ENCODE measurements at places on chromosomes 3 and 15. TPM values are rescaled to one million over a fixed set of nuclear protein-coding genes. Genes with fewer than 3 reads are reported as not detected.

DUOXA1 gene
- 0.73 TPM for total RNA-seq

GAP43 gene
- 2.6 TPM for total RNA-seq

LYZL4 gene
- not detected for total RNA-seq

GOLGA6L7 gene
- not detected for total RNA-seq

GRCh38 chr3:43785551-43785950 is 94.8 kb downstream of the ABHD5 start:
- no peak for DNase-seq

- DNase-seq = no peak
Measured at GRCh38 chr3:195609229-195609628, 25.5 kb upstream of the APOD start.

DNA sequence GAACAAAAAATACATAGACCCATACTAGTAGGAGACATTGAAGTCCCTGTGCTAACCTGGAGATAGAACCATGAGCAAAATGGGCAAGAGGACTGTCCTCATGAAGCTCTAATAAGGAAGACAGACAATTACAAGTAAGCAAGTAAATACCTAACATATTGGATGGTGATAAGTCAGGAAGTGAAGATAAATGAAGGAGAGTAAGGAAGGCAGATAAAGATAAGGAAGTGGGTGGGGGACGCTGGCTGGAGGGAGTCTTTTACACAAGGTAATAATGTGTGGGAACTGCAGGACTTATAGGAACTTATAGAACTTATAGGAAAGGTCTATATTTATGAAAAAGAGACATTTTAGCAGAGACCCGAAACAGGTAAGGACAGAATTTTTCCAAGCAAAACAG is 148.9 kb upstream of the ABI3BP start:
- no peak for DNase-seq

DNA sequence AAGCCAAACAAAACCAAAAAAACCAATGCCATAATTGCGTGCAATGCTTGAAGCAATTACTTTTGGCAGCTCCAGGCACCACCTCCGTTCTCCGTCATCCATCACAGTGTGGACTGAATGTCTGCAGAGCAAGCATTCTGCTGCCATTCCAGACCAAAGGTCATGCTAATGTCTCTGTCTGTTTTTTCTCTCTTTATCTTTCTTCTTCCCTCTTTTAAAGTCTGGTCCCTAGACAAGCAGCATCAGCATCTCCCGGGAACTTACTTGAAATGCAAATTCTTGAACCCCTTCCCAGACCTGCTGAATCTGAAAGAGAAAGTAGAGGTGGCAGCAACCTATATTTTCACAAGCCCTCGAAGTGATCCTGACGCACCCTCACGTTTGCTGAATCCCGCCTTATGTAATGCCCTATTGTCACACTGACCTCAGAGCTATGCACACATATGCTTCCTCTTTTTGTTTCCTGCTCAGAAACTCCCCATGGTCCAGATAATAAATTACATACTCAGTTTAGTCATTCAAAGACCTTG is 297.3 kb upstream of the PROK2 start:
- DNase-seq = peak; percentile 84

GRCh38 chr15:68985361-68985891 is 29.1 kb upstream of the NOX5 start:
- DNase-seq = no peak

DNA sequence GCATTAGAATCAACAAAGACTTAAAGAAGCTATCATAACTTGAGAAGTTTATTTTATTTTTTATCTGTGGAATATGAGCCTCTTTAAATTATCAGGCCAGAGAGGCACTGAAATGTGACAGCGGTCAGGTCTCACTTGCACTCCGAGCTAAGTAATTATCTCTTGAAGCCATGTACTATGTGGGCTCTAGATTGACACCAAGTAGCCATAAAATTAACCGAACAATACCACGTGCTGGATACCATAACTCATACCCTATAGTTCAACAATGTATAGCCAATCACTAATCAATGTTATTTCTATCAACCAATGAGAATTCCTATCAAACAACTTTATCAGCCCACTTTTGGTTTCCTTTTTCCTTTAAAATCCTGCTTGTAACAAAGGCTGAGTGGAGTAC is 299.3 kb downstream of the TBC1D5 start:
- no peak for DNase-seq

GRCh38 chr15:96255599-96255998 is 74.9 kb upstream of the NR2F2 start:
- no peak for DNase-seq

DNA sequence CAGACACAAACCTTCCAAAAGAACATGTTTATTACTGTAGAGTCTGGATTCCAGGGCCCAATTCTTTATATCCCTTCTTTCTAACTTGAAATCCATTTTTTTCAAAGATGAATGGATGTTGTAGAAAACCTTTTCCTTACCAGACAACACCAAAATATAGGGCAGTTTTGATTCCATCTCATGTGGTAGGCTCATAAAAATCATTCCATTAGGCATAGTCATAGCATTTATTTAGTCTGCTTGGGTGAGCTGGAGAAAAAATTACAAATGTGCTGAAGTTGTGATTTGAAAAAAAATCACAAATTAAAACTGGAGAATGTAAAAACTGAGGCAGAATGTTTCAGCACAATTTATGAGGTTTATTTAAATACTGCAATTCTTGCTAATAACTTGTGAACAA is 199.3 kb upstream of the TBC1D5 start:
- no peak for DNase-seq

- DNase-seq = no peak
Measured at GRCh38 chr3:159779883-159780282, 208.8 kb upstream of the IL12A start.

GRCh38 chr15:28959326-28959725 is 73.6 kb downstream of the APBA2 start:
- DNase-seq = no peak

- DNase-seq = no peak
Measured at GRCh38 chr15:25789211-25789610, 73.9 kb downstream of the ATP10A start.
